Endothelial cell of umbilical vein (primary cell): ENCODE measurements at places on chromosomes 6 and 20. TPM values are rescaled to one million over a fixed set of nuclear protein-coding genes. Genes with fewer than 3 reads are reported as not detected.

GRCh38 chr6:111101987-111102386 lies 14.7 kb downstream of the SLC16A10 start:
- no peak for DNase-seq

DNA sequence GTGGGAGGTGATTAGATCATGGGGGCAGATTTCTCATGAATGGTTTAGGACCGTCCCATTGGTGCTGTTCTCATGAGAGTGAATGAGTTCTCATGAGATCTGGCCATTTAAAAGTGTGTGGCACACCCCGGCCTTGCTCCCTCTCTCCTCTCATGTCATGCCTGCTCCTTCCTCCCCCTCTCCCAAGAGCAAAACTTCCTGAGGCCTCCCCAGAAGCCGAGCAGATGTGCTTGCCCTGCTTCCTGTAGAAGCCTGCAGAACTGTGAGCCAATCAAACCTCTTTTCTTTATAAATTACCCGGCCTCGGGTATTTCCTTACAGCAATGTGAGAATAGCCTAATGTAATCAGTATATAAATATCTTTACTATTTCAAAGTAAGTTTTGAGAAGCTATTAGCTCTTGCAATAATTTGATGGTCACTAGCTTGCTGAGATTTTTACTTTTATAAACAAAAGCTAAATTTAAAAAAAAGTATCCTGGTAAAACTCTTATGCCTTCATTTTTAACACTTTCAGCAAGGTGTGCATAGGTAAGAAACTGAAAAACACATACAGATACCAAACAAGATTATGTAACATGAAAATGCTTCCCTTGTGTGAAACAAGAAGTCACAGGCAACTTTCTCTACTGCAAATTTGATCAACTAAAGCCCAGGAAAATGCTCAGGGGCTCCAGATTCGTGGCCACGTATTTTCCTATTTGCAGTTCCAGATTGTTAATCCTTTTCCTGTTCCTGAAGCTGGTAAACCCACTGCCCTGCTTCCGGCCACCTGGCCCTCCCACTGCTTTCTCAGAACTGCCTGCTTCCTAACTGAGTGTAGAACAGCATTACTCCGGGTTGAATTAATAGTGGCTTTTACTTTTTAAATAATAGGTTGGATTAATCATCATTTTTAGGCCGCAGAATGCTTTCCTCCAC lies 395.1 kb upstream of the CNR1 start:
- DNase-seq: no peak

DNA sequence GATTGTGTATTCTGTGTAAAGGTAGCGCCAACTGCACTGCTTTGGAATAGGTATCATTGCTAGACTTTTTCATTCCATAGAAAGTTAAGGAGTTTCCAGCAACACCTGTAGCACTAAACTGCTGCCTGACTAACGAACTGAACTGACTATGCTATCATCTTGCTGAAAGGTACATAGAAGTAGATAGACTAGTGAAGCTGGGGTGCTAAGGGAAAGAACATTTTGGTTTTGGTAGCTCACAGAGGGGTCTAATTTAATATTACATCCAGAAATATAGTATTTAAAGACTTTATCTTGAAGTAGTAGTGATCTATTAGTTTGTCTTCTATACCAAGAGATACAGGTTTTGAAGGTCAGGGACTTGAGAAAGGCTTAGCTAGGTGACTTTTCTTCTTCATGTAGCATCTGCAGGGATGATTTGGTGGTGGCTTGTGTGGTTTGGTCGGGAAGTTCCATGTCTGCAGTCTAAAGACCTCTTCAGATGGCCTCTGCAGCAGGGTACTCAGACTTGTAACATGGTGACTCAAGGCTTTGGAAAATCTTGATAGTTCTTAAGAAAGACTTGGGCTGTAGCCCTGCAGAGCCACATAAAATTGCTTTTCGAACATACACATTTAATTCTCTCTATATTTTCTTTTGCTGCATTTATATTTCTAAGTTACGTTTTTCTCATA lies 10.2 kb downstream of the SENP6 start:
- no peak for DNase-seq

- DNase-seq: no peak
These were observed 64.8 kb downstream of the VIP start for GRCh38 chr6:152815230-152815872.

DNA sequence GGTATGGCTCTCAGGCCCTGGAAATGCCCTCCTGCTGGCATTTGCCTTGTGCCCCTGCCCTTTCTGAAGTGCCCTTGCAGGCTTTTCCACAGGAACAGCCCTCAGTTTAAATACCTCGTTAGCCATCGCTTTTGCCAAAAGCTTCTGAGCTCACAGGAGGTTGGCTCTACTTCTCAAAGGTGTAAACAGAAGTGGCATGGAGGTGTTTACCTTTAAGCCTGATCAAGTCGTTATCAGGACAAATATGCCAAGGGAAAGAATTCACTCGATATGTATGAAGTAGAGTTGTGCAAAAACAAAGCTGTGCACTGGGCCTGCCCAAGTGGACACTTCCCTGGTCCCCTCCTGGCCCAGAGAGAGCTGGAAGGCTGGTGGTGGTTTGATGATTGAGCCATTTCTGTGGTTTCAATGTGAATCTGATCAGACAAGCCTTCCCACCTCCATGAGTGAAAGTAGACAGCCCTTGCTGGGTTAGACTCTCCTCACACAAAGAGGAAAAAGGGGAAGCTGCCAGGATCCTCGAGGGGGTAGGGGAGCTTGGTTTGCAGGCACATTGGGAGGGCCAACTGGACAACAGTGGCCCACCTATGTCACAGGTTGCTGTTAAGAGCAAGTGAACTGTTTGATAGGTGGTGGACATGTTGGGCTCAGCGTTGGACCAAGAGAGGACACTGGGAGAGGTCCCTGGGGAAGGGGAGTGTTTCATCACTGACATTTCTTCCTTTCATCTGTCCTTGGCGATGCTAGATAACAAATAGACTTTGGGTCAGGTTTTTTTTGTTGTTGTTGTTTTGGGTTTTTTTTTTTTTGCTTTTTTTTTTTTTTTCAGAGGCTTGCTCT lies 98.7 kb downstream of the ZDHHC14 start:
- DNase-seq: no peak

DNA sequence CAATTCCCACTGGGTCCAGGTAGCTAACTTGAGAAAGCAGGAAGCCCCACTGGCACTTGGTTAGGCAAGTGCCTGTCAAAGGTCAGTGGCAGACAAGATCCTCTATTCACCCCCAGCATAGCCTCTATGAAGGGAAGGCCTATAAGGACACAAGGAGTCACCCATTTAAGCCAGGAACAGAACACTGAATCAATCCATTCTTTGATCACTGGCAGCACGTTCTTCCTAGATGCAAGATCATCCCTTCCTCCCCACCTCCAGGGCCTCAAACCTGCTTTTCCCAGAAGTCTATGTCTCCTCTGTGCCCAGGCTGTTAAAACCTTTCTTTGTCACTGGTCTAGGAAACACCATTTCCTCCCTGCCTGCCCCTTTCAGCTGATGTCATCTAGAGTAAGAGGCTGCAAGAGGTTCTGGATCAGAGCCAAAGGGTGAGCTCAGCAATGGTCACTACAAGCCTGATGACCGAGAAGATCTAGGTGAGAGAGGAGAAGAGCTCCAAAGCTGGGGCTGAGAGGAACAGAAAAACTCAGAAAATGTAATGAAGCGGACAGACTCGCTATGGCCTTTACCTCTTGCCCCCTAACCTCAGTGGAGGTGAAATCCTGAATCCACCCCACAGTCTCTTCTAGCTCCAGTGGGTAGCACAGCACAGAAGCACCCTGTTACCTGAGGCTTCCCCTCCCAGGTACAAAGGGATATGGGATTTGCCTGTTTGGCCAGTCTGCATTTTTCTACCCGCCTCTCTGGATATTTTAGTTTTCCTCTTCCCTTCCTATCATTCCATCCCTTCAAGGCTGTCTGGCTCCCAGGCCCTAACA lies 1.8 kb downstream of the GTPBP2 start:
- peak; percentile 92 for DNase-seq

DNA sequence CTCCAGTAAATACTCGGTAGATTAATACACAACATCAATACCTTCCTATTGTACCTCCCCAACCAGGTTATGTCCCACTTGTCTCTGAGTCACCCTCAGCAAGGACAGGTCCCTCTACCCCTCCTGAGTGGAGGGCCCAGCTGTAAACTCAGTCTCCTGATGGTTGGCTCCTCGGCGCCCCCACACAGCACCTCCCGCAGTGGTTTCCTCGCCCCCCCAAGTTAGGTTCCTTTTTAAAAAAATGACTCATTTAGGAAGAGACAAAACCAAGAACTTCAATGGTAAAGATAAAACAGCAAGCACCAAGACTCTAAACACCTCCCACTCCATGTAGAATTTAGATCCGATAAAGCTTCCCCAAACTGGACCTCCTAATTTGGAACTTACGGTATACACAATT lies 83.5 kb downstream of the TRERF1 start:
- no peak for DNase-seq

GRCh38 chr20:53960579-53961272 lies 109.7 kb downstream of the BCAS1 start:
- DNase-seq: no peak

- no peak for DNase-seq
These were observed 222.8 kb downstream of the CDH26 start for GRCh38 chr20:60180986-60181385.

The C20orf204 gene
- polyA plus RNA-seq: 2.8 and 4.5 TPM in 2 replicates

The SLC4A11 gene
- 5.7 and 6.1 TPM in 2 replicates for polyA plus RNA-seq

The PDE7B gene
- 20.6 and 21.1 TPM in 2 replicates for polyA plus RNA-seq

The MTG2 gene
- 19.9 and 22.2 TPM in 2 replicates for polyA plus RNA-seq
